ENCODE measurements at places on chromosomes 12 and 14. TPM values are rescaled to one million over a fixed set of nuclear protein-coding genes. Genes with fewer than 3 reads are reported as not detected.

- no peak overlapping the region for H3K27ac ChIP-seq
- no peaks in the 10 kb centered on the region for H3K36me3 ChIP-seq
- DNase-seq: peak; percentile 68
- H3K27me3 ChIP-seq: no peaks in the 10 kb centered on the region
- H3K4me1 ChIP-seq: peaks cover 4% of the 10 kb centered on the region
- H3K4me3 ChIP-seq: no peak overlapping the region
Measured at GRCh38 chr14:89719366-89720075, 235.0 kb downstream of the EFCAB11 start.

DNA sequence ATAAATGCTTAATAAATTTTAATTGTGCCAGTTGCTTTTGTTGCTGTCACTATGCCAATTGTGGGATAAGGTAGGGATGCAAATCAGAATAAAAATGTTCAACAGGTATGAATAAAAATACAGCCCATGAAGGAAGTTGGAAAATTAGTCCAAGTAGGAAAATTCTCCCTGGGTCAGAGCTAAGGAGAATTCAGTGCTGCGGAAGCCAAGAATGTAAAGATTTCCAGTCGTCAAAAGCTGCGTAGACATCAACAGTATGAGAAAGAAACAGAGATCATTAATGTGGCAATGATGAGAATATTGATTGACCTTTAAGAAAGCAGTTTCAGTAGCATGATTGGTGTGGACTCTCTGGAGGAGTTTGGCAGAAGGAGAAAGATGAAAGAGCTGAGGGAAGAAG, 87.9 kb downstream of the PLEKHA5 start:
- no peak overlapping the region for H3K27ac ChIP-seq
- H3K27me3 ChIP-seq: no peaks in the 10 kb centered on the region
- no peaks in the 10 kb centered on the region for H3K36me3 ChIP-seq
- peaks cover 22% of the 10 kb centered on the region for H3K4me1 ChIP-seq

The EPYC gene
- total RNA-seq: 1.8 TPM

The SUOX gene
- total RNA-seq: 12.3 TPM

DNA sequence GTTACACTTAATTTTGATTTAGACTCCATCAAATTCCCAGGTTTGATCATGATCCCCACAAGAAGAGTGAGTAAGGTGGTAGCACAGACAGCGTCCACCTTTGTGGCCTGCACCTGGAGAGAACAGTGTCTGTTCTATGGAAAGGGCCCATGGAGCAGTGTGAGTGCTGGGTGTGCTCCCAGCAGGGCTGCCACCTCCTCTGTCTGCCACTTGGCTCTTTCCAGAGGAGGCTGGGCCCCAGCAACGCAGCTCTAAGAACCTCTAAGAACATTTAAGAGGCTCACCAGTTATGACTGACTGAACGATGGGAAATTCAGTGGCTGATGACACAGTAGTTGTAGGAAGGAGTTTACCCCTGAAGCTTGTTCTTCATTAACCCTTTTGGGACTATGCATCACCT, 17.3 kb downstream of the VDR start:
- no peak overlapping the region for H3K27ac ChIP-seq
- H3K4me3 ChIP-seq: no peak overlapping the region
- no peak for DNase-seq
- H3K4me1 ChIP-seq: peaks cover 37% of the 10 kb centered on the region
- H3K27me3 ChIP-seq: no peaks in the 10 kb centered on the region

GRCh38 chr12:49973361-49973830, 649 bp downstream of the AQP6 start:
- H3K27ac ChIP-seq: no peak overlapping the region
- DNase-seq: peak; percentile 14
- H3K36me3 ChIP-seq: no peaks in the 10 kb centered on the region
- peaks cover 41% of the 10 kb centered on the region for H3K27me3 ChIP-seq

The MPHOSPH9 gene
- 43.6 TPM for total RNA-seq

All from osteoblast (primary cell).